ENCODE measurements at places on chromosomes 5 and 9. TPM values are rescaled to one million over a fixed set of nuclear protein-coding genes. Genes with fewer than 3 reads are reported as not detected.
A peak's percentile ranks its signal among the peaks of the same experiment; 100 is the strongest.

DNA sequence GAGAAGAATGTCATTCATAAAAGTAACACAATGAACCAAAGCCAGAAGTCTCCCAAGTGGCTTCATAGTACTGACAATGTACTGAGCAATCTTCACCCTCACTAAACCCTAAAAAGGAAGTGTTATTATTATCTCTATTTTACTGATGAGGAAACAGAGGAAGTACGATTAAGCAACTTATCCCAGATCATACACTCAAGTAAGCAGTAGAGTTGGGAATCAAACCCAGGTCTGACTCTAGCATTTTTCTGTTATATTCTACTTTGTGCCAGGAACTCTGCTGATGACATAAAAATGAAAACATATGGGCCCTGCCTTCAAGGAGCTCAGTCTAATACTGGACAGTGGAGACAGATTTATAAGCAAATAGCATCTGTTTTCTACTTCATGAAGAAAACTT, 109.2 kb downstream of the RAPGEF6 start:
- no peak for DNase-seq

DNA sequence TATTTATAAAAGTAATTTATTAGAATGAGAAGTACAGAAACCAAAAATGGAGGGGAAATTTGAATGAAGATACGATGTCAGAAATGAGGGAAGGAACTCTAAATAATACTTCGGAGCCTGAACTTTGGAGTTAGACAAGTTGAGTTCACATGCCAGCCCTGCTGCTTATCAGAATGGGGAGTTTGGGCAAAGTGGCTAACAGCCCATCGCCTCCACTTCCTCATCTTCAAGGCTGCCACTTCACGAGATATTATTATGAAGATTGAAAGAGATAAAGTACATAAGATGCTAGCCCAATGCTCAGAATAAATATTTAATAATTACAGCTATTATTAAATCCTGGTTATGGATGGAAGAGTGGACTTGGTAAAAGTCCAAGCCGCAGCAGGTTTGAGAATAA, 56.2 kb upstream of the ABCA1 start:
- no peak for DNase-seq

Gene KCNMB1
- 10.8 TPM for total RNA-seq

- DNase-seq: no peak
These were observed 59.1 kb upstream of the SH3GL2 start for GRCh38 chr9:17519761-17520160.

- DNase-seq: no peak
These were observed 178.1 kb downstream of the FGF1 start for GRCh38 chr5:142507531-142508372.

- peak; percentile 14 for DNase-seq
These were observed 478.8 kb downstream of the CETN3 start for GRCh38 chr5:89930591-89931392.

- DNase-seq: no peak
These were observed 24.5 kb downstream of the PCSK5 start for GRCh38 chr9:75914883-75915452.

- no peak for DNase-seq
These were observed 239.9 kb downstream of the ATPSCKMT start for GRCh38 chr5:10009802-10010201.

- DNase-seq: peak; percentile 55
These were observed 95.3 kb upstream of the COL5A1 start for GRCh38 chr9:134546246-134546731.

GRCh38 chr5:54521856-54522479, 4.4 kb downstream of the SNX18 start:
- DNase-seq: no peak

GRCh38 chr9:113711251-113711650, 164.9 kb upstream of the ZNF618 start:
- DNase-seq: no peak

DNA sequence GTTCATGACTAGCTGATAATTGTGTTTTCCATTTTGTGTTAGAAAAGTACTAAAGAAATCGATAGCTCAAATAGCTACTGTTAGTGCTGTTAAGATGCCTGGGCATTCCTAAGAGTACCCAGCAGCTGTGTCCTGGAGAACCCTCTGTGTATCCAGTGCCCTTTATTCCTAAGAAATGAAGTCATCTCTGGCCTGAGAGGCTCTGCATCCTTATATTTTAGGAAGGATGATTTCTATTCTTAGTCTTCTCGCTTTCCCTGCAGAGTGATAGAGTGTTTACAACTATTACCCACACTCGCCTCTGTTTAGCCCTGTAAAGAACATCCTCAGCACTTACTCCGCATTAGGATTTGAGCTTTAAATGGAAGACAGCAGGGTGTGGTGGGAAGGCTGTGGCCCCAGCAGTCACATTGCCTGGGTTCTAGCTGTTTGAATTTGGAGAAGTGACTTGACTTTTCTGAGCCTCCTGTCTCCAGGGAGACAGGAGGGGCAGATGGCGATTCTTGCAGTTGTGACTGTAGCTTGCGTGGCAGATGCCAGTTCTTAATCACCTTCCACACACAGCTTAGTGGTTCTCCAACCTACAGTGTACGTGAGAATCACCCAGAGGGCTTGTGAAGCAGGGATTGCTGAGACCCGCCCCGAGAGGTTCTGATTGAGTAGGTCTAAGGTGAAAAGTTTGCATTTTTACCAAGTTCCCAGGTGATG, 177.2 kb upstream of the PITX1 start:
- no peak for DNase-seq

GRCh38 chr9:114864471-114864870, 58.6 kb upstream of the TNFSF15 start:
- no peak for DNase-seq

Gene TARS1
- 115 TPM for total RNA-seq

Gene LMNB1
- total RNA-seq: 49.1 TPM

DNA sequence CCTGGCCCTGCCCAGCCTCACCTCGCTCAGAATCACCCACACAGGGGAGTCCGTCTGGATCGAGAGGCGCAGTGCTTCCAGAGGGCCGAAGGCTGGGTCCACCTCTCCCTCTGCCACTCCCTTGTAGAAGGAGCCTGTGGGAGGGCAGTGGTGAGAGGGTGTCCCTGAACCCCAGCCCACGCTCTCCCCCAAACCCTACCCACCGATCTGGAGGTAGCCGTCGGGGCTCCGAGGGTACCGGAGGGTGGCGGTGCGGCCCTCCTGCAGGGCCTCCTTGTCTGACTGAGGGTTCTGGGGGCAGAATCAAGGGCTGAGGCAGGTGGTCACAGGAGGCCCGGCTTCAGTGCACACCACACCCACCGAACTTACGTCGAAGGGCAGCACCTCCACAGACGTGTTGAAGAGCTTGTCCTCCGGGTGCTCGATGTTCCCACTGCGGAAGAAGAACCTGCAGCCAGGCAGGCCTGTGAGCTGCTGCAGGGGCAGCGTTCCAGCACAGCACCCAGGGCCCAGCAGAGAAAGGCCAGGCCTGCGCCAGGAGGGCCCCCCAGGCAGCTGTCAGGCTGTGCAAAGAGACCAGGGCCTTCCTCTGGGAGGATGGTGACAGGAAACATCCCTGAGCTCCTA, 4.5 kb downstream of the LTC4S start:
- no peak for DNase-seq

DNA sequence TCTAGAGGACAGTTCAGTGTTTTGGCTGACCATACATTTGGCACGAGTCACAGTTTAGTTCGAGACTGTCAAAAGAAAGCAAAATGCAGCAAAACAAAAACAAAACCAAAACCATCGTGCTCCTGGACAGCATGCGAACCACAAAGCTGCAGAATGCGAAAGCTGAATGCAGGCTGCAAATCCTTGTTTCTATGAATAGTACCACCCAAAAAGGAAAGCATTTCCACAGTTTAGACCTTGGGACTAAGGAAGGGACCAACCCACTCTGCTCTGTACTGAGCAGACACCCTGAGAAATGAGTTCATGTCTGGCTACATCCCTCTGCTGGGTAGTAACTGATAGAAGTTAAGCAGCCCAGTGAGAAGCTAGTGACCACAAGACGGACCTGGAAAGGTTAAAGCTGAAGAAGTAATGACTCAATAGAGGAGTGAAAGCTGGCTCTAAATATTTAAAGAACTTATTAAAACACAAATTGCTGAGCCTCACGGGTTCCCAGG, 3.9 kb downstream of the GCNT4 start:
- DNase-seq: no peak

Gene SPINK13
- total RNA-seq: not detected

Gene PTGDS
- 3.3 TPM for total RNA-seq

DNA sequence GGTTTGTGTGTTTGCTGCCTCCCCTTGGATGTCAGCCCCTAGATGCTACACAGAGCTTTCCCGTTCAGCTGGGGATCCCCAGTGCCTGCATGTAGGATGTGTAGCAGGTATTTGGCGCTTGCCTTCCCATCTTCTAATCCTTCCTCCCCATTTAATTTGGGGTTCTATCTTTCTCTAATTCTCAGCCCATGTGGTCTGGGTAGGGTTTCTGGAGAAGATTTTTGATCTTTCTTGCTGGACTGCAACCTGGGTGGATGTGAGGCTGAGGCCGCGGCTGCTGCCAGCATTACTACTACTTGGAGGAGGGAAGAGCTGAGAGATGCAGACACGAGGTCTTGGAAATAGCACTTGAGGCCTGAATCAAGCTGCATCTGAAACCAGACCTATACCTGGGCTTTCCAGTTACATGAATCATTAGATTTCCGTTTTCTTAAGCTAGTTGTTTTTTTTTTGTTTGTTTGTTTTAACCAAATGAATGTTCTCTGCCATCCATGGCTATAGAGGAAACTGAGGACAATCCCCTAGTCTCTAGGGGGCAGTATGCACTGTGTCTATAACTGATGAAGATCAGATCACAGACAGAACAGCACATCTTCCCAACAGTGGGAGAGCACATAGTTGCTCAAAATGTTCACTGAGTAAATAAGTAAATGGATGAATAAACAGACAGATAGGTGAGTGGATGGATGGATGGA, 178.6 kb downstream of the FGF18 start:
- no peak for DNase-seq

Gene CYSRT1
- total RNA-seq: 0.42 TPM

- DNase-seq: no peak
These were observed 37.2 kb downstream of the PLAC8L1 start for GRCh38 chr5:146068206-146068605.

Gene SPINK1
- total RNA-seq: 274 TPM

Gene JMY
- 38.3 TPM for total RNA-seq

DNA sequence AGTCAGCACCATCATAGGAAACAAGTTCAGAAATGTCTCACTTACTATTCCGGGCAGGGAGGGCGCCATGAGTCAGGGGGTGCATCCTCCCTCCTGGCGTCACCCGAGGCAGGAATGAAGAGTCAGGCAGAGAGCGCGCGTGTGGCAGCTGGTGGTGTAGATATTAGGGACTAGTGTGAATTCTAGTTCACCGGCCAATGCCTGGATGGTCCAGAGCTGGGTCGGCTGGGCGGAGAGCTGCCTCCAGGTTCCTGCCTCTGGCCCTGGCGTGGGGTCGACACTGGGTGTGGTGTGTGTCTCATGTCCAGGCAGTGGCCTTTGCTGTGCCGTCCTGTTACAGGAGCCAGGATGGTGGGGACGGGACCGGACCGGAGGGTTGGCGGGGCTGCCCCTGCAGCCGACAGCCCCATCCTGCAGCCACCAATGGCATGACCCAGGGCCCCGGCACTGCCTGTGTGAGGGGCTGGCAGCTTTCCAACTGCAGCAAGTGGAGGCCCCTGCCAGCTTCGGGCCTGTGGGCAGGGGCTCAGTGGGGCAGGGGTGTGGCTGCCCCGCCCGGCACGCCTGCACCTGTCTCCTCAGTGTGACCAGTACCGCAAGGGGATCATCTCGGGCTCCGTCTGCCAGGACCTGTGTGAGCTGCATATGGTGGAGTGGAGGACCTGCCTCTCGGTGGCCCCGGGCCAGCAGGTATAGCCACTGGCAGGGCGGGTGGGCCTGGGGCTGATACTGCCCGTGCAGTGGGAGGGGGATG, 9.1 kb downstream of the DIPK1B start:
- no peak for DNase-seq

DNA sequence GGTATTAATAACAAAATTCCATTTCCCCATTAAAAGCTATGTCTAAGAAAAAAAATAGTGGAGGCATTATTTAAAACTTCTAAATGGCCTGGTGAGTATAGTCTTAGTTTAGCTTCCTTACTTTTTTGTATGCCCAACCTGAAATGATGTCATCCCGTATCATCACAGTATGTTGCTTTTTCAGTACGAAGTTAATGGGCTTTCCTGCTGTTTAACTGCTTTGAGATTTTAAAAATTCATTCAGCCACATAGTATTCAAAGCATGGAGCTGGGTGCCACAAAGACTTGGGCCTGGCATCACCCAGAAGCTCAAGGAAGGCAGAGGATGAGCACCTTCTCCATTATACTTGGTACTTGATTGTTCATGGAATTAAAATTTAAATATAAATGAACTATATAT, 7.4 kb downstream of the F2RL2 start:
- DNase-seq: no peak

DNA sequence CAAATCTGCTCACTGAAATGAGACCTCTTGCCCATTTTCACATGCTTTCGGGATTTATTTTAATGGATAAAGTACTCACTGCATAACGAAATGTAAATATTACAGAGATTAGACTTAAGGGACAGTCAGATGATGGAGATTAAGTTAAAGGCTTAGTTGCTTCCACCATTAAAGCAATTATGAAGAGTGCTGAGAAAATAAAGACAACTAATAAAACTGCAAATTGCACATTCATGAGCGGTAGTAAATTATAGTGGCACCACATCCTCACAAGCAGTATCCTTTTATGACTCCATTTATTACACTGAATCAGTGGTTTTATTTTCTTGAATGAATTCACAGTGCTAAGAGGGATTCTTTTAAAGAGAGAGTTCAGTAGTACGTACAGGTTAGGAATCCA, 76.2 kb upstream of the TMED7 start:
- DNase-seq: no peak

Gene POLE3
- 34.8 TPM for total RNA-seq

DNA sequence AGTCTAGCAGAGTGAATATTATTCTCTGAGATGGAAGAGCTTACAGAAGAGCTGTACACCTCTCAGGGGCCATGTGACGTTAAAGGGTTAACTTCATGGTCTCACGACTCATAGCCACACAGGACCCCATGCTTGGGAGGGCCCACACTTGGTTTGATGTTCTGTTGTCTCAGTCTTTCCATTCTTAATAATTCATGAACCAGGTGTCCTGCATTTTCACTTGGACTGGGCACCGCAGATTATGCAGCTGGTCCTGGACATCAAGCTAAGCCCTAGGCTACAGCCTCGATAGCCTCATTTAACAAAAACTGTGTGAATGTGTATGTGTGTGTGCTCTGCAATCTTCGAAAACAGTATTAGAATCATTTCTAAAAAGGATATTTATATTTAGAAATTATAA, 323.5 kb downstream of the PLK2 start:
- no peak for DNase-seq

Gene ASB6
- total RNA-seq: 5.8 TPM
